ENCODE measurements at places on chromosomes 4 and X.

- no peak for DNase-seq
Measured at GRCh38 chrX:46757593-46757992, 1.3 kb downstream of the SLC9A7 start.

- no peak for DNase-seq
Measured at GRCh38 chrX:11059933-11060332, 51.2 kb upstream of the HCCS start.

DNA sequence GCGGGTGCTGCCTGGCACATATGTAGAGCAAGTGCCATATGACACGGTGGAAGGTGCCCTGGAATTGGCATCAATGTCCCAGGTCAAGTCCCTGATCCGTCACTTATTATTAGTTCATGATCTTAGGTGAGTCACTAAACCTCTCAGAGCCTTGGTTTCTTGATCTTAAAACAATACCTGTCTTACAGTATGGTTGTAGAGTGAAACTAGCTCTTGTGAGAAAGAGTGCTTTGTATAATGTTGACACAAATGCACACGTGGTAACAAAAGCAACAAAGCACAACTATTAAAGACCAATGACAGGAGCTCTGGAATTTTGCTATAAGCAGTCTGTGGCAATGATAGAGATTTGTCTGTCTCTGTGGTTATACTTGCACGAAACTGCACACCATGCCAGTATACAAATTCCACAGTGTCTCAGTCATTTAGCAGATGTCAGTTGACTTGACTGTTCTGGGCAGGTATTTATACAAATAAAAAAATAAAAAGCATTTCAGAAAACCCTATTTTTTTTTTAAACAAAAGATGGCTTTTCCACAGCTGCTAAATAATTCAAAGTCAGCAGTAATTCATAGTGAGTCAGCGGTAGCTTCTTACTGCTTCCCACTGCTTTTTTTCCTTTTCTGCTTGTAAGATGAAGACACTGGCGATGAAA lies 19.7 kb upstream of the ACSL1 start:
- DNase-seq: no peak

GRCh38 chr4:88857588-88857987 lies 160.0 kb upstream of the NAP1L5 start:
- DNase-seq: no peak

DNA sequence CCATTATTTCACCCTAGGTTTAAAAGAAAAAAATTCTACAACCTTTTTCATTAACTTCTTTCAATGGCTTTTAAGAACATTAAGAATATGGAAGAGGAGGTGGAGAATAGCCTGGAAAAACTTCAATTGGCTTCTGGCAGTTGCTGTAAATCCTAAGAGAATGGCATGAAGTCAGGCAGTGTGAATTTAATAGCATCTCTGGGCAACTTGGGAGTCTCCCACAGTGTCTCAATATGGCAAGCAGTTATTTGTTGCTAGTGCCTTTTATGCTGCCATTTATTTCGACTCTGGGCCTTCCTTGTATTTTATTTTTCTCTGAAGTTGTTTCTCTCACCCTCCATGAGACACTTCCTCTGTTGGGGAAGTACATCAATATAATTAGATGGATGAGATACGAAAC lies 322.1 kb downstream of the CBLL2 start:
- no peak for DNase-seq

GRCh38 chrX:153829799-153830639 lies at the start of gene PDZD4:
Gene PDZD4, minus strand, starts transcription at chrX:153830544. Its CDS starts 246 bp downstream, at chrX:153830298.
- no peak for DNase-seq

GRCh38 chrX:150255441-150256296 lies 107.4 kb upstream of the MAMLD1 start:
- DNase-seq: no peak

DNA sequence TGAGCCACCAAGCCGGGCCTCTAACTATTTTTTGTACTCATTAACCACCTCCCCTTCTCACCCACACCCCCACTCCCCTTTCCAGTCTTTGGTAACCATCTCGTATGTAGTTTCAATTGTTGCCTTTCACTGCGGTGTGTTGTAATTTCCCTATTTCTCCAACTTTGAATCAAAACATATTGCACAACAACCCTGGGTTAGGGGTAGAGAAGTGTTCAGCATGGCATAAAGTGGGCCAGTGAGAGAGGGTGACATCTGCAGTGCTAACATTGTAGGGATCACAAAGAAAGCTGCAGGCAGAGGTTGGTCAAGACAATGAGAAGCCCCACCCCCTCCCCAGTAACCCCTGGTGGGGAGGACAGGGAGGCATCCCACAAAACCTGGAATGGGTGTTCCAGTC lies 92.7 kb downstream of the SPATA18 start:
- no peak for DNase-seq

- no peak for DNase-seq
Measured at GRCh38 chr4:79886021-79886420, 187.0 kb downstream of the ANTXR2 start.

Measured in activated CD4-positive, alpha-beta T cell treated with anti-CD3 and anti-CD28 coated beads, Interleukin-2, amount 50 U/mL, for 16 hours (primary cell).